ENCODE measurements at places on chromosomes 1 and 21. TPM values are rescaled to one million over a fixed set of nuclear protein-coding genes. Genes with fewer than 3 reads are reported as not detected.

The UFC1 gene
- total RNA-seq: 85.4 TPM

The HSPB7 gene
- not detected for total RNA-seq

The SWT1 gene
- total RNA-seq: 1.3 TPM

The KCNN3 gene
- total RNA-seq: 0.01 TPM

The PCP4 gene
- not detected for total RNA-seq

The GCSAML gene
- not detected for total RNA-seq

The DFFA gene
- total RNA-seq: 26.4 TPM

The TNFSF18 gene
- total RNA-seq: not detected

The RUNX3 gene
- total RNA-seq: 5.7 TPM

The SLC41A1 gene
- 23.2 TPM for total RNA-seq

The MMEL1 gene
- total RNA-seq: not detected

The UTS2 gene
- not detected for total RNA-seq

The NOS1AP gene
- total RNA-seq: 0.39 TPM

The PTPN7 gene
- not detected for total RNA-seq

The GBP6 gene
- not detected for total RNA-seq

The CFAP45 gene
- 0.46 TPM for total RNA-seq

The AGBL4 gene
- not detected for total RNA-seq

The KCNC4 gene
- total RNA-seq: 2.4 TPM

The APCS gene
- total RNA-seq: not detected
